NCI-H2081 treated with DMSO at 0.1 percent for 48 hours (cell line): ENCODE measurements at places on chromosomes 5 and 9.

DNA sequence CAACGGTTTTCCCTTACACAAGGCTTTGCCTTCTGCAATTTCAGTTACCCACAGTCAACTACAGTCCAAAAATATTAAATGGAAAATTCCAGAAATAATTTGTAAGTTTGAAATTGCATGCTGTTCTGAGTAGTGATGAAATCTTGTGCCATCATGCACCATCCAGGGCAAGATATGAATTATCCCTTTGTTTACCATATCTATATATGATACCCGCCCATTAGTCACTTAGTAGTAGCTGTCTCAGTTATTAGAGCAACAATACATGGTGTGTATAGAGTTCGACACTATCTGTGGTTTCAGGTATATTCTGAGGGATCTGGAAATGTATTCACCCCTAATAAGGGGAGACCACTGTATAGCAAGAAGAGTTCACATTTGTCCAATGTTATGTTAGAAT is 29.4 kb downstream of the ERBIN start:
- DNase-seq, result no peak

GRCh38 chr5:154895606-154896561 is 37.5 kb downstream of the CNOT8 start:
- DNase-seq, result no peak

DNA sequence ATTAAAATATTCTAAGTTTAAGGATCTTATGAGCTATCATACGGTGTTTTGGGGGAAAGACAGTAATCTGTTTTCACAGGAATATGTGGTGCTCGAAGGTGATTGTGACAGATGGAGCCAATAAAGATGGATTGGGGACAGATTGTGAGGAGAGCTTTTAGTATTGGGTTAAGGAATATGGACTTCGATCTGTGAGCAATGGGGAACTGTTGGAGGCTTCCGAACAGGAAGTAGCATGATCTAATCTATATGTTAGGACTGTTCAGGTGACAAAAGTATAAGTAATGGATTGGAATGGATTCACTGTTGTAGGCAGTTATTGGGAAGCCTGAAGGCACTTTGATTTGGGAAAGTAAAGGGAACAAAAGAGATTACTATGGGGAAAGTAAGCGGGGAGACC is 7.4 kb upstream of the ELL2 start:
- no peak for DNase-seq

DNA sequence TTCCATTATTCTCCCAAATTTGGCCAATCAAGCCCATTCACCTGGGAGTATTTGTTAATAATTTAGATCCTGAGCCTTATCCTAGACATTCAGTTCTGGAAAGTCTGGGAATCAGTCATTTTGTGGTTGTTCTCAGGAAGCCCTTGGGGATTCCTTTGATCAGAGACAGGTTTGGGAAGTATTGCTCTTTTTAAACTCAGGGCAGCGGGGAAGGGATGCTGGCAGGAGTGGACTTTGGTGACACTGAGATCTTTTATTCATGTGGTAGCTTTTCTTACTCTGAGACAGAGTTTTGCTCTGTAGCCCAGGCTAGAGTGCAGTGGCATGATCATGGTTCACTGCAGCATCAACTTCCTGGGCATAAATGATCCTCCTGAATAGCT is 586.9 kb downstream of the RAB3C start:
- DNase-seq, result no peak

DNA sequence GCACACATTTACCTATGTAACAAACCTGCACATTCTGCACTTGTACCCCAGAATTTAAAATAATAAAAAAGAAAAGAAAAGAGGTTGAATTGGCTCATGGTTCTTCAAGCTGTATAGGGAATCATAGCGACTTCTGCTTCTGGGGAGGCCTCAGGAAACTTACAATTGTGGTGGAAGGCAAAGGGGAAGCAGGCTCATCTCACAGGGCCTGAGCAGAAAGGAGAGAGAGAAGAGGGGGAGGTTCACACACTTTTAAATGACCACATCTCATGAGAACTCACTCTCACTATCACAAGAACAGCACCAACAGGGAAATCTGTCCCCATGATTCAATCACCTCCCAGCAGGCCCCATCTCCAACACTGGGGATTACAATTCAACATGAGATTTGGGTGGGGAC is 214.6 kb downstream of the CDK5RAP2 start:
- DNase-seq, result no peak

GRCh38 chr5:84058561-84058960 is 326.1 kb downstream of the EDIL3 start:
- no peak for DNase-seq

DNA sequence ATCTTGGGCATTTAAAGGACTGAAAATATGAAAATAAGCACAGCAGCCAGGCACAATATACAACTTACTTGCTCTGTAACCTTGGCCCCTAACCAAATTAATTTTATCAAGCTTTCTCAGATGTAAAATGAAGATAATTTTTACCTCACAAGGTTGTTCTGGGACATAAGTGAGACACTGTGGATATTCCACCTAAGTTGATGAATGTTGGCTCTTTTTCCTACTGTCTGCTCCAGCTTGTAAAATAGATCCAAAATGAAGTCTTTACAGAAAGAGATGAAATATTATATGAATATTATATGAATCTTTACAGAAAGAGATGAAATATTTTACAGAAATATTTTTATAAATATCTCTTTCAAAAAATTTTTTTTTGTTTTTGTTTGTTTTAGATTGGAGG is 270.1 kb downstream of the DNAH5 start:
- DNase-seq, result no peak

DNA sequence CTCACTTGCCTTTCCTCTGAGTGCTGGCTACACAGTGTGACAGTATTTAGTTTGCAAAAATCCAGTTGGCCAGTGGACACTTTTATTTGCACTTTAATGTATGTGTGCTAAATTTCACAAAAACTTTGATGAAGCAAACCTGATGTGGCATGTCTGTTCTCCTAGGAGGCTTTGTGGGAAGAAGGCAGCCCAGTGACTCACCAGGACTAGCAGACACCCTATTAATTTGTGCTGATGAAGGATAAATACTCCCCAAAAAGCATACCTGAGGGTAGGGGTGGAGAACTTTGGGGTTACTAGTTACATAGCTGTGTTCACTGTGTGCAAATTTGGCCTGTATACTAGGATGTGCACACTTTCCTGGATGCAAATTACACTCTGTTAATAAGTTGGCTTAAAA is 39.3 kb upstream of the IPPK start:
- DNase-seq, result no peak

GRCh38 chr5:16304846-16305245 is 125.3 kb upstream of the MARCHF11 start:
- no peak for DNase-seq

DNA sequence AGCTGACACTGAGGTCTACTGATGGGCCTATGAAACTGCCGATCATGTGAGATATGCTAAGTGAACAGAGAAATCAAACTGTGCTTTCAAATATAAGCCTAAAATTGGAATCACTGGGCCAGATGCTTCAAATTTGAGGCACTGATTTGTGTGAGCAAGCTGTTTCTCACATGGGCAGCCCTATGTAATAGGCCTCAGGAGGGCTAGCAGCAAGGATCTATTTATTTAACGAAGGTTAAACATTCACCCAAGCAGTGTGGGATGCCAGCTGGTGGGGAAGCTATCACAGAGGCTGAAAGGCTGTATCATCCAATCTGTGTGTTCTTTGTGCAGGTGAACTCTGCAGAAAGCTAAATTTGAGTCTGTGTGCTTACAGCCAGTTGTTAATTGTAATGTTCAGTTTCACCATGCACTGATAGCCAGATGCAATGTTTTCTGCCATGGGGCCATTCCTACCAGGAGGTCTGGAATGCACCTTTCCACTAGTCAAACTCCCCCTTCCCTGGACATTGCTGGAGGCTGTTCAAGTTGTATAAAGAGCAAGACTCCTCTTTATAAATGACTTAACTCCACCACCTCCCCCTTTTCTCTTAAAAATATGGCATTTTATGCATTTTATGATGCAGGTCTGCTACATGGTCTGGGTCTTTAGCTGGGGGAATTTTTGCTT is 228.9 kb downstream of the SH3GL2 start:
- peak; percentile 90 for DNase-seq

DNA sequence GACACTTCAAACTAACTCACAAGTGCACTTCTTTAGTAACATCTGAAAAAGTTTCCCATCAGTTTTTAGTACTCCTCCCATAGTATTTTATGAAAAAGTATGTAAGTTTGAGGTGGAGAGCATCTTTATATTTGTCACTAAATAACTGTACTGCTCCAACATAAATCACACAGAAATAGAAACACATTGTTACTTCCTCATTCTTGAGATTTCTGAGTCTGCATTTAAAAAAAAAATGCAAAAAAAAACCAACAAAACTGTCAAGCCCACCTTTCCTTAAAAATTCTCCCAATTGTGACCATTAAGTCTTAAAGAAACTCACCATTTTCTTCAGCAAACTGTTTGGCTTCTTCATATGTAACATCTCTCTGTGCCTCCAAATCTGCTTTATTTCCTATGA is 18.7 kb downstream of the RAB14 start:
- DNase-seq, result no peak
